Natural killer cell (primary cell): ENCODE measurements at places on chromosomes 1 and 21. TPM values are rescaled to one million over a fixed set of nuclear protein-coding genes. Genes with fewer than 3 reads are reported as not detected.

- H3K4me1 ChIP-seq, result no peaks in the 10 kb centered on the region
- DNase-seq, result no peak
- no peaks in the 10 kb centered on the region for H3K27me3 ChIP-seq
- no peak overlapping the region for H3K4me3 ChIP-seq
Observed at GRCh38 chr1:178566187-178566586, 53.3 kb downstream of the TEX35 start.

DNA sequence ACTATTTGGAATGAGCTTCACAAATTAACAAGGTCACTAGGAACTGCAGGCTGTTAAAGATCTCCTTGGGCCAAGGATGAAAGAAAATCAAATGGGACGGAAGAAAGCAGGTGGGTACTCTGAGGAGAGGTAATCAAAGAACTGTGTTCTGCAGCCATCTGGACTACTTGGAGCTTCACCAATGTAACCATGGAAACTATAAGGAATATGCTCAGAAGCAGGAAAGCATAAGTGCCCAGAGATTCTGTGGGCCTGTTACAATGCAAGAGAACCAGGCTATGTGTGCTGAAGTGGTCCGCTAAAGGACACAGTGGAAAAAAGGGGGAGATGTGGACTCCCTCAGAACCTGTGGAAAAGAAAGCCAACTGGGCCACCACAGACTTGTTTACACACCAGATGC, 238.5 kb downstream of the PTGER3 start:
- no peak overlapping the region for H3K27ac ChIP-seq
- H3K4me1 ChIP-seq, result no peaks in the 10 kb centered on the region
- no peaks in the 10 kb centered on the region for H3K27me3 ChIP-seq
- no peak for DNase-seq

DNA sequence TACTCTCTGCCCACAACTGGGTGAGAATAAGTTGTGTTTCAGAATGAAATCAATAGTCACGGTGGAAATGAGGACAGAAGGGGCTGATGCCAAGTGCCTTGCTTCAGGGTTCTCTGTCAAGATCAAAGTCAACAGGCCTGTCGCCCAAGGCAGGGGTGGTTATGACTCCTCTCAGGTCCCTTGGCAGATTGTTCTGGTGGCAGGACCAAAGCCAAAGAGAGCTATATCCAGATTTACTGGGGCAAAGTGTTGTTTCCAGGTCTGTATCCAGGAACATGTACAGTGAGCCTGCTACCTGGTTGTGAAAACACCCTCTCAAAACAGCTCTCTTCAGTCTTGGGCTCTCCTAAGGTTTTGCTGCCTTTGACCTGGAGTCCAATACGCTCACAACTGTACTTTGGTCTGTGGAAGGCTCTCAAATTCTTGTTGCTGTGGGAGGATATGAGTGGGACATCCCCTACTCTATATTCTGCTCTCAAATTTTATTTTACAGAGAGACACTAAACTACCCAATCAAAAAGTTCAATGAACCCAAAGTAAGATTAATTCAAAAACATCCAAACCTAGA, 175.1 kb upstream of the ETV3 start:
- H3K27me3 ChIP-seq, result peaks cover 3% of the 10 kb centered on the region
- DNase-seq, result no peak
- no peak overlapping the region for H3K27ac ChIP-seq
- no peak overlapping the region for H3K4me3 ChIP-seq
- no peaks in the 10 kb centered on the region for H3K36me3 ChIP-seq

GRCh38 chr1:153852170-153852569, 70.6 kb downstream of the GATAD2B start:
- no peaks in the 10 kb centered on the region for H3K27me3 ChIP-seq
- no peak overlapping the region for H3K27ac ChIP-seq
- H3K4me1 ChIP-seq, result peaks cover 6% of the 10 kb centered on the region
- H3K36me3 ChIP-seq, result peaks cover 19% of the 10 kb centered on the region
- H3K4me3 ChIP-seq, result no peak overlapping the region

DNA sequence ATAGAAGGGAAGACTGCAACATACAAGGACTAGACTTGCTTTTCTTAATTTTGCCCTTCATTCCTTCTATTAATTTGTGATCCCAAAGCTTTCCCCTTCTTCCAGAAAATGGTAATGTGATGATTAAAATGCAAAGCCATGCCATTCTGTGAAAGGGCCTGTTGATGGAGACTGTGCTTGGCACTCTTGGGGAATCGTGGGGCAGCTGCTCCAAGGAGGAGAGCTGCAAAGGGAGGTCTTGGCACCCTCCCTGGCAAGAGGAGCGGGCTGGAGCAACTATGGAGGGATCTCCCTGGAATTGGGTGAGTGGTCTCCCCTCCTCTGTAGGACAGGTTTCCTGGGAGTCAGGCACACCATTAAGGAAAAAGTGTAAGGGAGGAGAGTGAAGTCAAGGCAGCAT, 16.6 kb downstream of the CACNA1S start:
- no peaks in the 10 kb centered on the region for H3K36me3 ChIP-seq
- no peaks in the 10 kb centered on the region for H3K27me3 ChIP-seq
- no peak overlapping the region for H3K27ac ChIP-seq

GRCh38 chr1:117030271-117030877, 28.8 kb downstream of the CD101 start:
- no peaks in the 10 kb centered on the region for H3K4me1 ChIP-seq
- H3K4me3 ChIP-seq, result no peak overlapping the region
- H3K27ac ChIP-seq, result no peak overlapping the region
- no peaks in the 10 kb centered on the region for H3K27me3 ChIP-seq
- no peak for DNase-seq

RNF2 gene
- 21.9 TPM for total RNA-seq
